ENCODE measurements at places on chromosomes 11 and 22. TPM values are rescaled to one million over a fixed set of nuclear protein-coding genes. Genes with fewer than 3 reads are reported as not detected.

GRCh38 chr22:37292641-37293040, 10.3 kb downstream of the CYTH4 start:
- no peak for DNase-seq

GRCh38 chr22:37300551-37301017, 18.3 kb downstream of the CYTH4 start:
- no peak for DNase-seq

GRCh38 chr11:45659031-45659817, 6.2 kb downstream of the CHST1 start:
- DNase-seq, result no peak

- DNase-seq, result no peak
Observed at GRCh38 chr22:50046019-50046415, 12.1 kb downstream of the TTLL8 start.

Gene CRYBA4
- total RNA-seq, result not detected

- DNase-seq, result no peak
Observed at GRCh38 chr11:2931771-2932738, 2.8 kb upstream of the PHLDA2 start.

Gene WBP2NL
- total RNA-seq, result 0.97 TPM

Gene TKFC
- 29.3 TPM for total RNA-seq

GRCh38 chr22:50104141-50104544, 14.3 kb downstream of the MOV10L1 start:
- no peak for DNase-seq

Gene PICALM
- 286 TPM for total RNA-seq

Gene FAM180B
- not detected for total RNA-seq

- no peak for DNase-seq
Observed at GRCh38 chr11:105000797-105001196, 22.2 kb downstream of the CASP5 start.

Gene SPTBN2
- total RNA-seq, result 47.7 TPM

DNA sequence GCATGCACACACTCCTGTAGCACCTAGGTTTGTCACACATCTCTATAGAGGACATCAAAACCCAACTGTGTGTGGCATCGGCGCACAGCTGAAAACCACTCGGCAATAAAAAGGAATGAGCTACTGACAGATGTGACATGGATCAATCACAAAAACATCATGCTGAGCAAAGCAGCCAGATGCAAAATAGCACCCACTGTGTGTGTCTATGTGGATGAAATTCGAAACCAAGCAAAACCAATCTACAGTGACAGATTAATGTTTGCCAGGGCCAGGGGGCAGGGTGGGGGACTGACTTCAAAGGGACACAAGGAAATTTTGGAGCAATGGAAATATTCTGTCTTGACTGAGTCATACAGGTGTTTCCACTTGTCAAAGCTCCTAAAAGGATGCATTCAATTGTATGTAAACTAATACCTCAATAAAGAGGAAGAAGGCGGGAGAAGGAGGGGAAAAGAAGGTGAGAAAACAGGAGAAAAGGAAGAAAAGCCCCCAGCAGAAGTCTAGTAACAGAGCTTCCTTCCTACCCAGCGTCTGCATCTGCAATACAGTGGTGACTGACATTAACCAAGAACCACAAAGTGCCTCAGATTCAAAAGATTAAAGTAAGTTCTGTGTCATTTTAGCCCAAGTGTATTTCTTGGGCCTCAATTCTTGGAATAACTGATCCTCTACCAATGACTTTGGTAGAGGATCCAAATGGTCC, 49.8 kb downstream of the PACSIN2 start:
- DNase-seq, result no peak

Gene MAPK8IP2
- 0.58 TPM for total RNA-seq

Gene RAG2
- not detected for total RNA-seq

Gene ADAMTS8
- total RNA-seq, result not detected

GRCh38 chr11:125093502-125093901, 17.9 kb downstream of the TMEM218 start:
- no peak for DNase-seq

- DNase-seq, result no peak
Observed at GRCh38 chr11:14587258-14587657, 56.3 kb upstream of the PDE3B start.

DNA sequence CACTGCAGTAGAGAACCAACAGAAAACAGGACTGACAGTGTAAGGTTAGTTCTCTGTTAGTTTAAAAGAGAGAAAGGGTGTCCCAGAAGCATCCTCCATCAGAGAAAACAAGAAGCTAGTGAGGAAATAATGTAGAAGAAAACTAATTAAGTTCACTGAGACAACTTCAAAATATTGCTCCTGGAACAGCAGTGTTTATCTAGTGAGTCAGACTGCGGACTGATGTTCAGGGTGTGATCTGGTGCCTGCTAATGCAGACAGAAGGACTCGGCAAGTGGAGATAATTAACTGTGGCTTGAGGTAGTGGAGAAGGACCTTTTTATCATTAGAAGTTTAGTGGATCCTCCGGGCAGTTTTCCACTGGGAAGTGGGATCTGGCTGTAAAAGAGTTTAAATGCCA, 55.4 kb downstream of the CDON start:
- DNase-seq, result no peak

GRCh38 chr22:40678493-40679248, 613 bp upstream of the MCHR1 start:
- DNase-seq, result no peak

DNA sequence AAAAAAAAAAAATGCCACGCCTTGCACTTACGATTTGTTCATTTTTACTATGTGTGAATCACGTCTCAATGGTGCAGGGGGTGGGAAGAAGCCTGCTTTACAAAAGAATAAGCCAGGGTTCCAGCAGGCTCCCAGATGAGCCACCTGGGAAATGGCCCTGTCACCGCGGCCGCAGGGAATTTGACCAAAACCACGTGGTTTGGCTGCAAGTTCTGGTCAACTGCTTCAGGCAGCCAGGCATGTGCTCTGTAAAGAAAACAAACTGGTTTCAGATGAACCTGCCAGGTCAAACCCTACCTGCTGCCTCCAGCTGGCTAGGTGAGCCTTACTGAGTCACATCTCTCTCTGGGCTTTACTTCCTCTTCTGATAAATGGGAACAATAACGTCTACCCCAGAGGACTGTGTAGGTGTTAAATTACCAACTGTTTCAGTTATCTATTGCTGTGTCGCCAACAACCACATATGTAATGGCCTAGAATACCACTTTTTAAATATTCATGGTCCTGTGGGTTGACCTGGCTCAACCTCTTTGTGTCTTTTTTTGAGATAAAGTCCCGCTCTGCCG, 30.5 kb upstream of the GCAT start:
- no peak for DNase-seq

Gene EFCAB6
- 0.23 TPM for total RNA-seq

GRCh38 chr11:121586750-121587149, 134.0 kb upstream of the SORL1-AS1 start:
- no peak for DNase-seq

DNA sequence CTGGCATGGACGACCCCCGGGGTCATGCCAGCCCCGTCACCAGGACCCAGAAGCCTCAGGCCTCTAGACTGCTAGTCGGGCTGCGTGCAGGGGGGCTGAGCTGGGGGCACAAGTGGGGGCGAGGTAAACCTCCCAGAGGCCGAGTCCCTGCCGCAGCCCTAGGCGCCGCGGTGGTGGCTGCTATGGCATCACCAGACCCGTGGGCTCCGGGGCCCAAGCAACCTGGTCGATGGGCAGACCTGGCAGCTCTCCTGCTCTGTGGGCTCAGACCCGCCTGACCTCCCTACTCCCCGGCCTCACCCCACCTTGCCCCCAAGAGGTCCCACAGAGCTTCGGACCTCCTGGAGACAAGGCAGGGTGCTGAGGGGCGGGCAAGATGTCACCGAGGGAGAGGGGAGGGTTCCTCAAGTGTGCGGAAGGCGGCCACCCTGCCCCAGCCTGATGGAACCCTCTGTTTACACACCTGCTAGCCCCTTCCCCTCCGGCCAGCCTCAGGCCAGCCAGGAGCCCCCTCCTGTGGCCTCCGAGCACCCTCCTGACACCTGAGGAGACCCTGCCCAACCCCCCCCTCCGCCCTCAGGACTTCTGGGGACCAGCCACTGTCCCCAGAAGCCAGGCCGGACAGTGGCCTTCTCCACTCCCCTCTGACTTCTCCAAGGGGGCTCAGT, 9.4 kb downstream of the IGF2 start:
- DNase-seq, result no peak

DNA sequence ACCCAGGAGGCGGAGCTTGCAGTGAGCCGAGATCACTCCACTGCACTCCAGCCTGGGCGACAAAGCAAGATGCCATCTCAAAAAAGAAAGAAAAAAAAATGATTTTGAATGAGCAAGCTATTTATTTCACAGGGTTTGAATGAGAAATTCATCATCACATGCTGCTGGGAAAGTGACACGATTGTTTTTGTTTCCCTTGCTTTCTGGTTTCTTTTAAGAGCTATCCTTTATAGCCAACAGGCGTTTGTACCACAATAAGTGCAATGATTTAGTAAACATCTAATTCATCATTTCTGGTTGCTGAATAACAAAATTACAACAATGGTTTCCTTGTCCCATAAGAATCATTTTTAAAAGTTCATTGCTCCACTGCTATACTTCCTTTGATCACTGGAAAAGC, 129.9 kb downstream of the GUCY1A2 start:
- no peak for DNase-seq

- no peak for DNase-seq
Observed at GRCh38 chr11:126810776-126811175, 189.8 kb downstream of the KIRREL3 start.

DNA sequence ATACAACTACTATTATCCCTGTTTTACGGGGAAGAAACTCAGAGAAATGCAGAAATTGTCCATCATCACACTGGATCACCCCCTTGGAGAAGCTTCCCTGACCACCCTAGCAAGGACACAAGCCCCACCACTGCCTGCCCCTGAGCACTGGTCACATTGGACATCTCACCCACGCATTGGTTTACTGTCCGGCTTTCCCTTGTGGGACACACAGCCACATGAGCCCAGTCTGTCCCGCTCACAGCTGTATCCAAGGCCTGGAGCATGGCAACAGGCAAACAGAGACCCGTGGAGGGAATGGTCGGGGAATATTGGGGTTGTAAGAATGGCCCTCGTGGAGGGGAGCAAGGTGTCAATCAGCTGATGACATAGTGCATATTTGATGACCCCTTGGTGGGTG, 42.7 kb upstream of the FGF3 start:
- no peak for DNase-seq

GRCh38 chr11:94305146-94305545, 766 bp downstream of the IZUMO1R start:
- DNase-seq, result no peak

- DNase-seq, result no peak
Observed at GRCh38 chr11:103953797-103954486, 82.5 kb upstream of the DDI1 start.

GRCh38 chr11:31872076-31872443, 60.9 kb upstream of the PAX6 start:
- DNase-seq, result no peak

DNA sequence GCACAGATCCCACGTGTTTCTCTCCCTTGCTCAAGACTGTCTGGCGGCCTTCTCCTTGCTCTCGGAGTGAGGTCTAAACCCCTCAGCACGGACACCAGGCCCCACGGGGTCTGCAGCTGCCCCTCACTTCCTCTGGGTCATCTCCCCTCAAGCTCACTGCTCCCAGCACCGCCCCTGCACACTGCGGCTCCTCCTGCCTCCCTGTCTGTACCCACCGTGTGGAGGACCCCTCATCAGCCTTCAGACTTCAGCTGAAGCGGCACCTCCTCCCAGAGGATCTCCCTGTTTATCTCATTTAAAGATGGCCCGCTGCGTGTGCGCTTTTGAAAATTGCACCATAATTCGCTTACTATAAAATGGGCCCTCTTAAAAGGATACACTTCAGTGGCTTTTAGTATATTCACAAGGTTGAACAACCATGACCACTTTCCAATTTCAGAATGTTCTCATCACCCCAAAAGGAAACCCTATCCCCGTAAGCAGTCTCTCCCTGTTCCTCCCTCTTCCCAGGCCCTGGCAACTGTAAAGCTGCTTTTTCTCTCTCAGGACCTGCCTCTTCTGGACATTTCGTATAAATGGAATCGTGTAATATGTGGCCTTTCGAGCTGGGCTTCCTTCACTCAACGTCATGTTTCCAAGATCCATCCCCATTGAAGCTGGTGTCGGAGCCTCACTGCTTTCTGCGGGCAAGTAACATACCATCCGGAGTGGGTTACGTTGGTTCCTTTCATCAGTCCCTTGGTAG, 14.4 kb upstream of the TPCN2 start:
- no peak for DNase-seq

DNA sequence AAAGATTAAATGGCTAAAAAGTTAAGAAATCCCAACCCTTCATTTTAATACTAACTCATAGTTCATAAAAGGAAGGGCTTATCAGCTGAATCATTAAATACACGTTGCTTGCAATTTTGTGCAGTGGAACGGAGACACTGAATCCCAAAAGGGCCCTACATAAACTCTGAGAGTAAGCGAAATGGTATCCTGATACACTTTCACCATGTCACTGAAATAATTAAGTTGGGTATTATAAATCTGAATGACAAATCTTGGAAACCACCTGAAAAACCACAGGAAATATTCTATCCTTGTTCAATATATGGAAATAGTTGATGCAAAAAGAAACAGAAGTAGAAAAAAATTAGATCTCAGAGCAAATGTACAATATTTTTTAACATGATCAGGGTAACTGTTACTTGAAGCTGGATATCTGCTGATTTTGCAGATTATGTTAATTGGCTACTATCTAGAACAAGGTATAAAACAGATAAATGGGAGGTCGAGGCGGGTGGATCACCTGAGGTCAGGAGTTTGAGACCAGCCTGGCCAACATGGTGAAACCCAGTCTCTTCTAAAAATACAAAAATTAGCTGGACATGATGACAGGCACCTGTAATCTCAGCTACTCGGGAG, 55.1 kb downstream of the MAML2 start:
- DNase-seq, result no peak

DNA sequence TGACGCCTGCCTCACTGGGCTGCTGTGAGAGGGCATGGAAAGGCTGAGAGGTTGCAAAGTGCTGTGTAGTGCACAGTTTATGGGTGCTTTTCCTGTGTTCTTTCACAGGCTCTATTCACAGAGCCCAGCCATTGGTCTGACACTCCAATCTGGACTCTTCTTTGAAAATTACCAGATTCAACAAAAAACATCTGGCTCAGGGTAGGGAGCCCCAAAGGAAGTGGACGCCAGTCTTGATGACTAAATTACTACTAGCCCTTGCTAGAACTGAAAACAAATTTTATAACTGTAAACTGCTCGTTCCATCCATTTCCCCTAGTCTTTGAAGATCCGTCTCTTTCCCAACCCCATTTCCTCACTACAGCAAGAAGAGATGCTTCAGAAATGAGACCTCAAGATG, 178.6 kb downstream of the TENM4 start:
- no peak for DNase-seq

Gene TAGLN
- total RNA-seq, result 467 TPM

- DNase-seq, result no peak
Observed at GRCh38 chr22:23274146-23274526, 93.8 kb downstream of the BCR start.

Measured in glomerular endothelial cell (primary cell).